ENCODE measurements at places on chromosomes 2 and 18.

DNA sequence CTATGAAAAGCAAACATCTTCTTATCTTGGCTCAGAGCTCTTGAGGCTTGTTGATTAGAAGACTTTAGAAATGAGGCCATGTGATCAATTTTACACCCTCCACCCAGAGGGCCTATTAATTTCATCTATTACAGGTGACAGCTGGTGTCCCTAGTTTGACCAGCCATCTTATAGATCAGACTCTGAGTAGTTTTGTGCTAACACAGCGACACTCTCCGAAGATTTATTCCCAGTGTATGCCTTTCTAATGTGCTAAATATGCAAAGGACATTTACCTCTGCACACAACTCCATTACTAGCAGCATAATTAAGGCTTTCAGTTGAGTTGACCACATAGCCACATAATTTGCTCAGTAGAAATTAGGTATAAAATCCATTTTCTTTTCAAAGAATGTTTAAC is 2.6 kb upstream of the RFX8 start:
- no peak for DNase-seq

GRCh38 chr2:54041135-54041534 is 70.3 kb upstream of the PSME4 start:
- DNase-seq, result no peak

DNA sequence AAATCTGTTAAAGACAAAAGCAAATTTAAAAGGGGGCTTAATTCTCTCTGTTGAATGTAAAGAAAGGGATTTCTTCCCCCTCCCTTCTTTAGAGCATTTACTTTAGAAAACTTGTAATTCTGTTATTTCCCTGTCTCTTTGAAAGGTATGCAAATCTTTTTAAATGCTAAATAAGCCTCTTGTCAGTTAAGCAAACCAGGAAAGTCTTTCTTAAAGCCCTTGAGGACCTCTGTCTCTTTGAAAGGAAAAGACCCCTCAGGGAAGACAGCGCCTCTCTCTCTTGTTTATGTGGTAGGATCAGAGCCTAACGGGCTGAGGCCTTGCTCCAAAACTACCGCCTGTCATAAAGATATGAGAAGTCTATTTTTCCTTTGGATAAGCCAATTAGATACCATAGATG is 139.9 kb upstream of the CDH7 start:
- DNase-seq, result no peak

DNA sequence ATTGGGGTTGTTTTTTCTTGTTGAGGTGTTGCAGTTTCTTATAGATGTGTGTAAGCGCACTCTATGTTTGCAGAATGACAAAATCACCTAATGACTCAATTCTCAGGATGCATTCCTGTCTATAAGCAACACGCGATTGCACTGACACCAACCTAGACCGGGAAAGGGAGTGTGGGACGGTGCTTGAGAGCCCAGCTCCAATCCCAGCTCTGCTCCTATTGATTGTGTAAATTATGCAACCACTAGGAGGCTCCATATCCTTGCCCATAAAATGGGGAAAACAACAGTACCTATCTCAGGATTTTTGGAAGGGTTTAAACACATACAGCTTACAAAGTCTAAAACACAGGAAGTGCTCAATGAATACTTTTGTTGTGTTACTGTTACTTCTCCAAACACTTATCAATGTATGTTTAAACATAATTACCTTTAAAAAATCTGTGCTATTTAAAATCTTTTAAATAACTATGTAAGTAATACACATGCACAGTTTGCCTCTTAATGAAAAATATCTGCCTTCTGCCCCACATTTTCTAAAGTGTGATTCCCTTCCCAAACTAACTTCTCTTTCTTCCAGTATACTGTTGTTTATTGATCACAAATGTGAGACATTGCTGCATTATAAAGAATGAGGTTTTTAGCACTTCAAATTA is 132.5 kb downstream of the SPHKAP start:
- peak; percentile 74 for DNase-seq

GRCh38 chr2:208529796-208530195 is 123.2 kb downstream of the PTH2R start:
- no peak for DNase-seq

- DNase-seq, result no peak
Measured at GRCh38 chr2:169182573-169182972, 113.2 kb downstream of the DHRS9 start.

DNA sequence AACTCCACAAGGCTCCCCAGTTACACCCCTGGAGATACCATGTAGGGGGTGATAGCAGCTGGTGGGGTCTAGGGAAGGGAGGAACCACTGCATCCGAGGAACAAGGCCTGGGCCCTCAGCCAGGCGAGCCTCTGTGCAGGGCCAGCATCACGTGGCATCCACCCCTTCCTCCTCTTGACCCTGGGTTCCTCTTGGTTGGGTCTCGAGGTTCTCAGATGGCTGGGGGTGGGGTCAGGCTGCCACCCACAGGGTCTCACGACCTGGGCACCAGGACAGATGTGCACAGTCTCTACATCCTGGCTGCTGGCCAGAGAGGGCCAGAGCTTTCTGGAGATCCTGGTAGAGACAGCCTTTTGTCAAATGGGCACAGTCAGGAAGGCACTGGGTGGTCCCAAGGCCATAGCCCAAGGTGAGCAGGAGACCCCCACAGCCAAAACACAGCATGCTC is 10.4 kb downstream of the HS6ST1 start:
- no peak for DNase-seq

DNA sequence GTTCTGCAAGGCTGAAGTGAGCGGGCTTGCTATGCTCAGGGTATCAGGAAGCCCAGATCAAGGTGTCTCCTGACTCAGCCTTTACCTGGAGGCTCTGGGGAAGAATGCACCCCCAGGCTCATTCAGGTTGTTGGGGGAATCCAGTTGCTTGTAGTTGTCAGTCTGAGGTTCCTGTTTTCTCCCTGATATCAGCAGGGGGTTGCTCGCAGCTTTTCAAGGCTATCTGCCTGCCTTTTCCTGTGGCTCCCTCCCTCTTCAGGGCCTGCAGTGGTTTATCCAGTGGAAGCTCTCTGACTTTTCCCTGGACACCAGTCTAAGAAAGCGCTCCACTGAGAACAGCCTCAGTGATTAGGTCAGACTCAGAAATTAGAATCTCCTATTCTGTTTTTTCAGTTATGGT is 116.6 kb downstream of the PTPRM start:
- DNase-seq, result no peak

DNA sequence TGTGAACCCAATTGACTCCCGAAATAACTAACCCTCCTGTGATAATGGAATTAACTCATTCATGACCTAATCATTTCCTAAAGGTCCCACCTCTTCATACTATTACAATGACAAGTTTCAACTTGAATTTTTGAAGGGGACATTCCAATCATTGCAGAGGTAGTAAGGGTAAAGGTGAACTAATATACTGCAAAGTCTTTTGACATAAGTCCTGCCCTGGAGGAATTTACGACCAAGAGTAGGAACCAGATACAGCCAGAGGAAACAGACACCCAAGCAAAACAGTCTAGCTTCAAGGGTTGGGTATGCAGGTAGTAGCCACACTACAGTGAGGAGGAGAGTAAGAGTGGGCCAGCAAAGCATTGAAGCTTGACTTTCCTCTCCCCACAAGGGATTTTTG is 1.2 kb upstream of the SRBD1 start:
- DNase-seq, result no peak

DNA sequence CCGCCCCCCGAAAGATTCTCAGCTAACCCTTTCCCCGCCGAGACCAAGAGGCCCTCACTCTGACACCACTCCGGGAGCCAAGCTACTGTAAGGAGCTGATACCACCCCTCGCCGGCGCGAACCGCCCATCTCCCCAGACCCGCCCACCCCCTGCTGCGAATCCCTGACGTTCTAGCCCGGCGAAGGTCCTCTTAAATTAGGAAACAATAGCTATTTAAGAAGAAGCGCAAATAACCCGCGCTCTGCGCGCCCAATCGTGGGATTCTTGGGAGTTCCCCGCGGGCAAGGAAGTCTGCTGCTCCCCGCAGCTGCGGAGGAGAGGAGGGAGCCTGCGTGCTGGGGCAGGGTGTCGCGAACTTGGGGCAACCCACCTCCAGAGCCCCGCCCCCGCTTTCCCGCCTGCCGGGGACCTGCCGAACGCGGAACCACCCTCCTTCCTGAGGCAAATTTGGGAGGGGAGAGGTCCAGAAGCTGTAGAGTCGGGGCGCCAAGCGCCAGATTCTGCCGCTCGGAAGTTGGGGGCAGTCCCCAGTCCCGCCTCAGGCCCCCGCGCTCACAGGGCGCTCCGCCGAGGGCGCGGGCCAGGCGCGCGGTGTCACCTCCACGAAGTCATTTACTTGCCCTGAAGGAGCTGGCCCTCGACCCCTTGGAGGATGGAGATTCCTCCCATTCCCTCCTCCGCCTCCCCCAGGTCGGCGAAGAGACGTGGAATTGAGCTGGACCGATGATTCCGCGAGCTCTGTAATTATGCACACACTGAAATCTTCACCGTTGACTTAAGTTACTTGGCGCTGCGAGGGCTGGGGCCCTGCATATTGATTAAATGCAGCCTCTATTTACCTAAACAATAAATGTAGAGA is 8.4 kb upstream of the SP9 start:
- DNase-seq, result peak; percentile 17

DNA sequence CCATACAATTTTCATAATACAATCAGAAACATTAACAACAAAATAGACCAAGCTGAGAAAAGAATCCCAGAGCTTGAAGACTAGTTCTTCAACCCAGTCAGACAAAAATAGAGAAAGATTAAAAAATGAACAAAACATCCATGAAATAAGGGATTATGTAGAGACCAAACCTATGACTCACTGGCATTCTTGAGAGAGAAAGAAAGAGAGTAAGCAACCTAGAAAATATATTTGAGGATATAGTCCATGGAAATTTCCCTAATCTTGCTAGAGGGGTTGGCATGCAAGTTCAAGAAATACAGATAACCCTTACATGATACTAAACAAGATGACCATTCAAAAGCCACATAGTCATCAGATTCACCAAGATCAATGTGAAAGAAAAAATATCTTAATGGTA is 281.7 kb downstream of the CCDC85A start:
- DNase-seq, result peak; percentile 47

All from EH (cell line).